Adrenal gland (tissue), 19 donors: ENCODE measurements at places on chromosomes 16 and 17.

DNA sequence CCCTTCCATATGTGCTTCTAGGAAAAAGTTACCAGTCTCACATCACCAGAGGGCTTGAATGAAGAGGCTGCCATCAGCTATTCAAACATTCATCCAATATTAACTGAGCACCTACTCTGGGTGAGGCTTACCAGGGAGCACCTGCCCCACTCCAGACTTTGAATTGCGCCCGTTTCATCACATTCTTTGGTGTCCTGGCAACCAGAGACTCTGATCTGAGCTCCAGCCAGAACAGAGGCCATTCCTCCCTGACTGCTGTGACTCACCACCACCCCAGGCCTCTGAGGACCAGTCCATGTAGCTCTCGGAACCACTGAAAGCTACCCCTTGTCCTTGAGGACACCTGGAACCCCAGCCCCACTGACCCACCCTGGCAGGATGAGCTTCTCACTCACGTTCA lies at the start of gene C16orf96:
Gene C16orf96, plus strand, starts transcription at position 229 of the 400 bp plus-strand sequence. Its CDS starts 150 bp downstream, at position 379.
- no peak for DNase-seq

DNA sequence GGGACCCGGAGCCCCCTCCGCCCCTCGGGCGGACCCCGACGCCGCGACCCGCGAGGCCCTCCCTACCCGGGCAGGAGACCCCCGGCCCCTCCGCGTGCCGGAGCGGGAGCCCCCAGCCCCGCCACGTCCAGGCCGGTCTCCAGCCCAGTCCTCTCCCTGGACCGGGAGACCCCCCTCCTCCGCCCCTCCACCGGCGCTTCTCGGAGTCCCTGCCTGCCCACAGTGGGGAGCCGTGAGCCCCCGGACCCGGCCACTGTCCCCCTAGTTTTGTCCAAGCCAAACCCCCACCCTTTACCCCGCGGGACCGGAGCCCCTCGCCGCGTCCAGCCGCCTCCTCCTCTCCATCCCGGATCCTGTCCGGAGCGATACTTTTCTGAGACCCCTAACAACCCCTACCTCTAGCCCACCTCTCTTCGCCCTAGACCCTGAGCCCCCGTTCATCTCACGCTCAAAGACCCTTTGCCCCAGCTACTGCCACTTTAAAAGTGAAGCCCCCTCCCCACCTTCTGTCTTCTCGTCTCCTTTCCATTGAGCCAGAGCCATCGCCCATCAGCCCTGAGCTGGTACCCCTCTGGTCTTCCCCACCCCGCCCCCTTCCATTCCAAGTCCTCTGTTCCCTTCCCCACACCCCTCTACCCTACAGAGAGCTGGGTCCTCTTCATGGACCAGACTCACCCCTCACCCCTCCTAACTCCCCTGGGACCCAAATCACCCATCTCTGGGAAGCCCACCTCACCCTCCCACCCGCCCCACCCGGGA lies 1.0 kb downstream of the NECAB2 start:
- no peak for DNase-seq

DNA sequence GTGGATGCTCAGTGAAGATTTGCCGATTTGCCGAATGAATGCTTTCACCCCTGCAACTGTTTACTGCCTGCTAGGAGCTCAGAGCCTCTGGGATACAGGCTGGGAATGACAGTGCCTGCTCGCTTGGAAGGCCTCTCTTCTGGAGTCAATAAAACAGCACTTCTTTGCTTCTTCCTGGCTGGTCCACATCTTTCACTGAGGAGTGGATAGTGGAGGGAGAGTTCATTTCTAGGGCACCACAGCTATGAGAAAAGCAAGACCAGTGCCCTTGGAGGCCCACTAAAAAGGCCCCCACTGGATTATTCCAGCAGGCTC lies 3.1 kb upstream of the USP7 start:
- no peak for DNase-seq

GRCh38 chr16:868846-869822 lies 68.6 kb upstream of the GNG13 start:
- no peak for DNase-seq

- DNase-seq: no peak
These were observed 40.2 kb downstream of the ARL4D start for GRCh38 chr17:43439041-43439440.

DNA sequence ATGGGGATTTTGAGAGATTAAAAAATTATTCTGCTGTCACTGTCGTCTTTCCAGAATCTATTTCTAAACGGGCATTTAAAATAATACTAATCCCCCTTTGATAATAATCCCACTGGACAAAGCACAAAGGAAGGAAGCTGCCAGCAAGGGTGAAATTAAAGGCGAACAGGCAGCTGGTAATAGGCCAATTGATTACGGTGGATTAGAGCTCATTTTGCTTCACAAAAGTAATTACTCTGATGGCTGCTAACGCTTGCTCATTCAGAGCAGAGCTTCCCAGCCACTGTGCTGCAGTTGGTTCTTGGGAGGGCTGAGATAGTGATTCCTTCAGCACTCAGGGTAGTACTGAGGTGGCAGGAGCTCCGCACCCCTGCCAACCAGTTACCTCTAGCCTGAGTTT lies 205.7 kb downstream of the SNX29 start:
- no peak for DNase-seq

DNA sequence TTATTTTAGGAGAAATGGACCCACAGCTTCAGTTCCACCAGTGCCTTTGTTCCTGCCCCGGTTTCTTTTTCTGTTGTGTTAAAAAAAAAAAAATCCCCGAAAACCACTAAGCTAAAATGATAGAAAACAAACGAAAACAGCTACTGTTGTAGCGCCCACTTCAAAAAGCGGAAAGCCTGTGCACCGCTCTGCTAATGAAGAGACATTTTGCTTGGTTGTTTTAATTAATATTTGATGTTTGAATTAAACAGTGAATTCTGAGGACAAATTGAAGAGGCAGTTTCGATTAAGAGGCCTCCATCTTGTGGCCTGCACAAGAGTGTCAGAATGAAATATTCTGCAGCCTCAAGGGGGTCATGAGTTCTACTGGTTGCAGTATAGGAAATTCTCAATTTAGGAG lies 186.7 kb downstream of the RPTOR start:
- DNase-seq: no peak

GRCh38 chr17:82848022-82848592 lies 8.3 kb upstream of the ZNF750 start:
- DNase-seq: peak; percentile 49

DNA sequence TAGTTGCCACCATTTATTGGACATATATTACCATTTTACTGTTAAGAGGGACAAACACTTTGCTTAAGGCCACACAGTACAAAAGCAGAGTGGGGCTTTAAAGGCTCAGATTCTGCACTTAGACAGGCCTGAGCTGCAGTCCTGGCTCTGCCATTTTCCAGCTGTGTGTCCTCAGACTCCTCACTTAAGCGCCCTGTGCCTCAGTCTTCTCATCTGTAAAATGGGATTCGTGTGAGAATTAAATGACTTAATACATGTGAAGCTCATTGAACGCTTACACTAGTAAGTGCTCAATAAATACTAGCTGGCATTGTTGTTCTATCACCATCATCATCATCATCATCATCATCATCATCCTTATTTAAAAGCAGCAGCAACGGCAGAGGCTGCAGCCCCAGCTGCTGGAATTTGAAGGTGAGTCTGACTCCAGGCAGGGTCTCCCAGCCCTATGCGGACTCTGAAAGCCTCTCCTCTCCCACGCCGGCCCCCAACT lies 445 bp upstream of the CACNG5 start:
- no peak for DNase-seq

DNA sequence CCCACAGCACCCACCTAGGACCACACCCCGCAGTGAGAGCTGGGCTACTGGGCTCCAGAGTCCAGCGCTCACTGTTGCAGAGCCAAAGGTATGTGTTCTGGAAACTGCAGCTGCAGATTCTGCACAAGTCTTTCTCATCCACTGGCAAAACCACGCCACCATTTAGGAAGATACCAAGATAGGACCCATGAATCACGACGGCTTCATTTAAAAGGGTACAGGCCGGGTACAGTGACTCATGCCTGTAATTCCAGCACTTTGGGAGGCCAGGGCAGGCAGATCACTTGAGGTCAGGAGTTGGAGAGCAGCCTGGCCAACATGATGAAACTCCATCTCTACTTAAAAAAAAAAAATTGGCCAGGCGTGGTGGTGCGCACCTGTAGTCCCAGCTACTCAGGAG lies 18.8 kb downstream of the FOXF1 start:
- DNase-seq: peak; percentile 72

GRCh38 chr17:31738488-31738887 lies 120.6 kb downstream of the COPRS start:
- DNase-seq: no peak

GRCh38 chr16:2966808-2967191 lies 2.3 kb upstream of the PAQR4 start:
- no peak for DNase-seq

DNA sequence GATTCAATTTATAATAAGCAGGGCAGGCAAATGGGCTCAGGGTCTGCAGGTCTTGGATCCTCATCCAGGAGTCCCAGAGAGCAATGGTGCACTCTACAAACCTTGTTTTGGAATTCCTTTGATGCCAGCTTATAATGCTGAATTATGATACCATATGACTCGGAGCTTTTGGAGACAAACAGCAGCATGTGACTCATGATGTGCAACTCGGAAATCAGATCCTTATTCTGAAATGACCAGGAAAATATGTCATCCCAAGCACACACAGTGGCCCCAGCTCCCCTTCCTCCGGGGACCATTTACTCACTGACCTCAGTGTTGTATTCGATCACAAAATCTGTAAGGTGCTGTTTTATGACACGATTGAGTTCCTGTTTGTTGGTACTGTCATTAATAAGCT lies 20.2 kb upstream of the UMOD start:
- no peak for DNase-seq

DNA sequence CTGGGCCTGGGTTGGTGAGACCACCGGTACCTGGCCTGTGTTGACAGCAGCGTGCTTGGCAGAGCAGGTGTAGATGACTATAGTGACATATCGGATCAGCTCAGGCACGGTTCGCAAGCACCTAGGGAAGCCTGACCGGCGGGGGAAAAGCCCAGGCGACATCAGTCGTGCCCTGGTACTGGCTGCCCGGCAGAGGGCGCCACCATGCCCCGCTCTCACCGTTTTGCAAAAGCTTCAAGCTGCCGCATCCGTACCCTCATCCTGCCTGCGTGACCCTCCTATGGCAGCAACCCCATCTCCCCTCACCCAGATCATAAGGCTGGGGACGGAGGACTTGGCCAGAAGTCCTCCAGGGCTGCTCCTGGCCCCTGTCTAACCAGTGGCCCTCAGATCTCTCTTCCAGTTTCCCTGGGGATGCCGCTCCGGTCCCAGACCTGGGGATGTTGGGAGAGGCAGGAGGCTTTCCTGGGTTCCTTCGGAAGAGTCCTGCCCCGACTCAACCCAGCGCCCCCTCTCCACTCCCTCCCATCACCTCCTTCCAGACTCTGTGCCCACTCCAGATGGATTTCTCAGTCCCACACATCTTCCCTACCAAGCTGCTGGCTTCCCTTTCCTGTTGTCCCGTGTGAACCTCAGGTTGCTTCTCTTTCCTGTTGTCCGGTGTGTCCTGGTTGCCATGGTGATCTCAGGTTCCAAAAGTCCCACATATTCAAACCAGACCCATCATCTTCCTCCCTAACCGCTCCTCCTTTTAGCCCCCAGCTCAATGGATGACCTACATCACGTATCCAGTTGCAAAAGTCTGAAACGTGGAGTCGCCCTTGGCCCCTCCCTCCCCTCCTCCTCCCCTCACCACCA lies 13.7 kb downstream of the ALOX12B start:
- peak; percentile 75 for DNase-seq

GRCh38 chr16:88454523-88454947 lies 1.5 kb downstream of the ZFPM1 start:
- DNase-seq: peak; percentile 40

DNA sequence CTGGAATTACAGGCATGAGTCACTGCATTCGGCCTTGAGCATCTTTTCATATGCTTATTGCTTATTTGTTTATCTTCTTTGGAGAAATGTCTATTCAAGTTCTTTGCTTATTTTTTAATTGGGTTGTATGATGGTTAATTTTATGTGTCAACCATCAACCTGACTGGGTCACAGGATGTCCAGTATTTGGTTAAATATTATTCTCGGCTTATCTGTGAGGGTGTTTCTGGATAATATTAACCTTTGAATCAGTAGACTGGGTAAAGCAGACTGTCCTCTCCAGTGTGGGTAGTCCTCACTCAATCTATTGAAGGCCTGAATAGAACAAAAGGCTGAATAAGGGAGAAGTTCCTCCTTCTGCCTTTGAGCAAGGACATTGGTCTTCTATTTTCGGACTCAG lies 142.0 kb downstream of the SSH2 start:
- no peak for DNase-seq

- DNase-seq: no peak
These were observed 13.4 kb downstream of the RTN4RL1 start for GRCh38 chr17:2011411-2012371.

GRCh38 chr17:78774956-78775571 lies 7.0 kb downstream of the CYTH1 start:
- DNase-seq: no peak

DNA sequence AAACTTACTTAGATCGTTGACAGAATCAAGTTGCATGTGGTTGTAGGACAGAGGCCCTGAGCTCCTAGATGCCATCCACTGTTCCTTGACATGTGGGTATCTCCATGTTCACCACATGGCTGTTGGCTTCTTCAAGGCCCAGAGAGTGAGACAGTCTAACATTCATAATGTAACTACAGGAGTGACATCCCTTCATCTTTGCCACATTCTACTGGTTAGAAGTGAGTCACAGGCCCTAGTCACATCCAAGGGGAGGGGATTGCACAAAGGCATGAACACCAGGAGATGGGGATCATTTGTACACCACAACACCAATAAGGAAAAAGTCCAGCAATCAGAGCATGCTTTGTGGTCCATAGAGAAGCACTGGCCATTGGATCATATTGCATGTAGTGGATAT lies 56.6 kb downstream of the WSCD1 start:
- no peak for DNase-seq

DNA sequence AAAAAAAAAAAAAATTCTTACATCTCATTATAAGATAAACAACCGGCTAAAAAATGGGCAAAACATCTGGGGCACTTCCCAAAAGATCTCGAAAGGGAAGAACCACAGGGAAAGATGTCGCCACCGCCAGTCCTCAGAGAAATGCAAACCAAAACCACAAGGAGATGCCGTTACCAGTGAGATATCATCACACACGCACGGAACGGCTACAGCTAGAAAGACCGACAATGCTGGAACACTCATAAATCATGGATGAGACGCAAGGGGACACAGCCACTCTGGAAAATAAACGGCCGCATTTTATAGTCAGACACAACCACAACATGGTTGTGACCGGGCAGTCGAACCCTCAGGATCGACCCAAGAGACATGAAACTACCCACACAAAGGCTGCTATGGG lies 24.5 kb downstream of the WDR45B start:
- DNase-seq: no peak

DNA sequence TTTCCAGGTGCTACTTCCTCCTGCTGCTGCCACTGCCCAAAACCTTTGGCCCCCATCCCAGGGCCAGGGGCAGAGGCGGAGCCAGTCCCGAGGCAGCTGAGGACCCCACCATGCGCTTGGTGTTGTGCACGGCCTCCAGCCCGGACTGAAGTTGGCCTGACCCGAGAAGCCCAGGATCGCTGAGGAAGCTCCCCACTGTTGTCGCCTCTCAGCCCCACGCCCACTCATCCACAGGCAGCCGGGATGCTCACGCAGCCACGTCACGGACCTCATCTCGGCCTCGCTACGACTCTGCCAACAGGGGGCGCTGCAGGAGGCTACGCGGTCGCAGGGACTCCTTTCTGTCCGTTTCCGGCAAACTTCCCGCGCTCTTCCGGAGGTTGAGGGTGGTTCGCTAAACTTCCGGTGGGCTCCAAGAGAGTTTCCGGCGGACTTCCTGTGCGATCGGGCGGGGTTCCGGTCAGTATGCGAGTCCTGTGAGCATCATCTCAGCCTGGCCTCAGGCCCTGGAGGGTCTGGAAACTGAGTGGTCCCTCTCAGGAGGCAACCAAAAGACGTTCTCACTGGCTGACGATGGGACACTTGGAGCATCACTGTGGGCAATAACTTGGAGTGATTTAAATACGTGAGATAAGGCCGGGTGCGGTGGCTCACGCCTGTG lies 12.4 kb downstream of the ZG16B start:
- peak; percentile 55 for DNase-seq
